ENCODE measurements at places on chromosomes 12 and 14.

DNA sequence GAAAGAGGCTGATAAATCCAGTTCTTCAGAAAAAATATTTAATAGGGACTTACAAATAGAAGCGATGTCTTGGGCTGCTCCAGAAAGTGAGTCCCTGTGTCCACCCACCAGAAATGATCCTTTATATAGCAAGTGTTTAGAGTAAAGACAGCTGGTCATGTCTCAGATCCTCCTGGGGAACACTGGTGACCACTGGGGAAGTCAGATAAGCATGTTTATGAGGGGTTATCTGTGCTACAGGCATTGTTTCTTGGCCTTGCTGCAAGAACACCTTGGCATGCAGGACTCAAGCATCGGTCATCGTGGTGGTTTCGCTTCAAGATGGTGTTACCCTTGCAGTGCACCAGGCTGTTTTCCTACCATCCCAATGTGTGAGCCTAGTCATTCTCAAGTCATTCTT is 27.2 kb downstream of the CPM start:
- no peak for DNase-seq

DNA sequence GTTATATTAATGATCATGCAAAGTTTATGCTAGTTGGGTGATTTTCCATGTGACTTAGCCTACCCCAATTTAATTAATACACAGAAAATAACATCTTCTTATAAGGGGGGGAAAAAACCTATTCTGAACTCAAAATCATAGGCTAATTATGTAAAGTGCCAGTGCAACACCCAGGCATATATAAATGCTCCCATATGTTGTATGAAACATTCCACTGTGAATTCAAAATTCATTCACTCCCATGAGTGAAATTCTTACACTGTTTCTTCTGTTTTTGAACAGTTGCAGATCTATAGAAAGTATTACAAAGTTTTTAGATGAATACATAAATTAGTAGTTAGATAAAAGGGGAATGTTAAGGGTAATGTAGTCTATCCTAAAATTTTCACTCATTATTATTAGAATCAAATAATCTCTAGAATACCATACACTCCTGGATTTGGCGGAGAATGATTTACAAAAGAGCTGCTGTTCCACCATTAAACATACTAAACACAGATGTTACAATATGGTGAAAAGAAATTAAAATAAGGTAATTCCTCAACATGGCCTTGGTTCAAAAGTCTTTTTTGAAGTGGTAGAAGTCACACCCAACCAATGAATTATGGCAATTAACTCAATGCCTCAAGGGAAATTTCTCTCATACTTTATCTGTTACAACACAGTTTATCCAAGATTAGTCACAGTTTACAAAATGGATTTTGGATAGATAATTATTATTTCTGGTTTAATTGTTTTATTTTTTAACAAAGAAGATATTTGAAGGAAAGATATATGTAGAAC is 454.1 kb upstream of the FLRT2 start:
- no peak for DNase-seq

- DNase-seq: no peak
These were observed 32.9 kb downstream of the ZFHX2 start for GRCh38 chr14:23518709-23519108.

DNA sequence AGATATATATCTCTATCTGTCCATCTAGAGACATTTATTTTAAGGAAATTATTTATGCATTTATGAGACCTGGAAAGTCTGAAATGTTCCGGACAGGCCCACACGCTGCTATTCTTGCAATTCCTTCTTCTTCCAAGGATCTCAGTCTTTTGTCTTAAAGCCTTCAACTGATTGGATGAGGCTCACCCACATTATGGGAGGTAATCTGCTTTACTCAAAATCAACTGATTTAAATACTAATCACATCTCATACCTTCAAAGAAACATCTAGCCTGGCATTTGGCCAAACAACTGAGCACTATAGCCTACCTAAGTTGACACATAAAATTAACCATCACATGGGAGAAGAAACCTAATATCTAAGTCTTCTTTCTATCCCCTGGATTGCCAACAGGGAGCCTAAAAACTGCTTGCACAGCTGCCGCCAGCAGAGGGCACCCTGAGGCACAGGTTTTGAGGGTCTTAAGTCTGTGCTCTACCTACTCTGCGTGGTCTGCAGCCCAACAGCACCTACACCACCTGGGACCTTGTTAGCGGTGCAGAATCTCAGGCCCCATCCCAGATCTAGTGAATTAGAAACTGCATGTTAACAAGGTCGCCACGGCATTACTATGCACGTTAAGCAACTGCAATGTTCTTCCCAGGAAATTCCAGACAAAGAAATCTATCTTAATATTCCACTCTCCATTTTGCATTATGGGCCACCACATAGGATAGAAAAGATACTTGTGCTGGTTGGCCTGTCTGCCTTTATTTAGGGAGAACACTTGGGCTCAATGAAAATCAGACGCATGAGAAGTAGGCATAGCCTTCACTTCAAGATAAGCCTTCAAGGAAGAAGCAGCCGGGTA is 249.7 kb downstream of the FOXG1 start:
- DNase-seq: peak; percentile 53

- DNase-seq: no peak
These were observed 97.2 kb downstream of the ZC3H14 start for GRCh38 chr14:88660056-88660455.

DNA sequence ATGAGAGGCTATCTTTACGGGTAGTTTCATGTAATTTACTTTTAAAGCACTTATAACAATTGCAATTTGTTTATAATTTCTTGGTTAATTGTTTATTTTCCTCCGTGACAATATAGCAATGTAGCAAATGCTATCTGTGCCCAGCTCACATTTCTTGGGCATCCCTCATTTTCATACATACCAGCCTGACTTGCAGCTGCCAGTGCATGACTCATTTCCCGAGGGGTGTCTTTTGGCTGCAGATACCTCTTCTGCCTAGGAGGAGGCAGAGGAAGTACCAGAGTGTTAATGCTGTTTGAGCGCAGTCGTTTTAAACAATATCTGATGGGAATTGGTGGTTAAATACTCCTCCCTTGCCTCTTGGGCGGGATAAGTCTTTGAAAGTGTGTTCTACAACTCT is 104.2 kb upstream of the ABCD2 start:
- DNase-seq: no peak

DNA sequence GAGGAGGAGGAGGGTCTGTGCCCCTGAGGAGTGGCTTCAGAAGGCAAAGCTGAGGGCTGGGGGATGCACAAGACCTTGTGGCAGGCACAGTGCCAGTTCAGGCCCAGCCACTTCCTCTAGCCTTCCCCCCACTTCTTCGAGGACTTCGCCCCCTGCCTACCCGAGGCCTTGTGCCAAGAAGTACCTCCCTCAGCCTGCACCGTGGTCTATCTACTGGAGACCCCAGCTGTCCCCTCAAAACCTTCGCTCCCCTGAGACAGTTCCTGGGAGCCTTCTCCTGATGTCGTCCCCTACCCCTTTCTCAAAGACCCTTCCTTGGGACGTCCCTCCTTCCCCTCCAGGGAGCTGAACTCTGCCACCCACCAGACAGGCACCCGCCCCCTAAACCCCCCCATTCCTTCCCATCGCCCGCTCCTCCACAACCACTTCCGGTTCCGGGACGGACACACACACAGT is 604 bp downstream of the ZNF384 start:
- no peak for DNase-seq

DNA sequence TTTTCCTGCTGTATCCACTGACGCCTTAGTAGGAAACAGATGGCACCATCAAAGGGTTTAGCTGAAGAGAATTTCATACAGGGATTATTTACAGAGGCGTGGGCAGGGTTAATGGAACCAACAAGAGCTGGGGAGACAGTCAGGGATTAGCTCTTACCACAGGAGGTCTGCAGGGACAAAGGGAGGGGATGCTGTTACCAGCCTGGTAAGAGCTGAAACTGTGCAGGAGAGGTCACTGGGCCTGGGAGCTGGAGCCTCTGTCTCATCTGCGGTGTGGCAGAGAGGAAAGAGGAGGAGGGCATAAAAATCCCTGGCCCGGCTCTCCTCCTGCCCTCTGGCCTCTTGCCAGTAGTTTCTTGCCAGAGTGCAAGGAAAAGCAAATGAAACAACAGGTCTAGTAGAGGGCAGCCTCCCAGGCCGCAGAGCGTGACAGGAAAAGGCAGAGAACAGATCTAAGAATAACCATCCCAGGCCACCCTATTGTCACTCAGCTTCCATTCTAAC is 18.9 kb upstream of the POC1B start:
- no peak for DNase-seq
